ENCODE measurements at places on chromosomes 4 and X.
A peak's percentile ranks its signal among the peaks of the same experiment; 100 is the strongest.

DNA sequence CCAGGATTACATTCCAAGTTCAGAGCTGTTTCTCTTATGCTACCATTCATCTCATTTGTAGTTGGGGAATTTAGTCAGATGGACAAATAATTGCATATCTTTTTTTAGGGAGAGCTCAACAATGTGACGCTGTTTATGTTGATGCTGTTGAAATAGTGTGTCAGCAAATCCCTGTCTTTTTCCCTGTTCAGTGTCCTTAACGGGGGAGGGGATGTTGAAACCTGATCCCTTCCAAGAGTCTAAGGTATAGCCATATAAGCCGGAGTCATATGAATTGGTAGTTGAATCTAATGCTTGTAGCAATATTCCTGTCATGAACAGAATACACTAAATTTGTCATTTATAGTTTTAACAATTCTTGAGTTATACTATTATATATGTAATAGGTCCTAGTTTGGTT lies 293.5 kb upstream of the FAT1 start:
- no peak for DNase-seq

- no peak for DNase-seq
Measured at GRCh38 chrX:153957224-153957623, 12.8 kb upstream of the RENBP start.

GRCh38 chr4:148441624-148441985 lies 609 bp downstream of the NR3C2 start:
- DNase-seq, result no peak

DNA sequence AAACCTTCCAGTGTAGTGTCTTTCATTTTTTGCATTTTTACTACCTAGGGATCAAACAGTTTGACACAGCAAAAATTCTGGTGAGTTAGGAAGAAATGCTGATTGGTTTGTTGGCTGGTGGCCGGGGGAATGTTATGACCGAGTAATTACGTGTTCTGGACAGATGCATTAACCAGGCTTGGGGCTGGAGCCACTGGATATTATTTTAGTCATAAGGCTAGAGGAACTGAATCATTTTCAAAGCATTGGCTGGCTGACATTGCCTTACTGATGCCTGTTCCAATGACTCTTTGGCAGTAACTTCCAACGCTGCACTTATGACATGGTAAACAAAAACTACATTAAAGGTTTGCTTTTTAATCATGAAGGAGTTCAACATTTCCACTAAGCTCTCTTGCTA lies 84.6 kb downstream of the FBXO8 start:
- DNase-seq, result no peak

- DNase-seq, result peak; percentile 14
Measured at GRCh38 chr4:147737623-147738022, 5.7 kb downstream of the ARHGAP10 start.

GRCh38 chr4:139886798-139887197 lies 221.2 kb downstream of the MGST2 start:
- DNase-seq, result no peak

DNA sequence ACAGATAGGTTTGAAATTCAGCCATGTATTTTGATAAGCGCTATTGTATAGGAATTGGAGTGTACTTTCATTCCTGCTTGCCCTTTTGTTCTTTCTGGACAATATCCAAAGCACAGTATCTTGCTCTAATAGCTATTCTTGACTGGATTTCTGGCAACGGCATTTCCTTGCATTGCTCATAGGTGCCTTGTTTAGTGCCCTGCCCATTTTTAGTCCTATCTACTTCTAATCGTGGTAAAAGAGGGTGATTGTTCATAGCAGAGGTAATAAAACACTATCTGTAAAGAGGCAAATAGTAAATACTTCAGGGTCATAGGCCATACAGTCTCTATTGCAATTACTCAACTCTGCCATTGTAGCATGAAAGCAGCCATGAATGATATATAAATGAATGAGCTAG lies 155.9 kb downstream of the IL1RAPL2 start:
- no peak for DNase-seq

DNA sequence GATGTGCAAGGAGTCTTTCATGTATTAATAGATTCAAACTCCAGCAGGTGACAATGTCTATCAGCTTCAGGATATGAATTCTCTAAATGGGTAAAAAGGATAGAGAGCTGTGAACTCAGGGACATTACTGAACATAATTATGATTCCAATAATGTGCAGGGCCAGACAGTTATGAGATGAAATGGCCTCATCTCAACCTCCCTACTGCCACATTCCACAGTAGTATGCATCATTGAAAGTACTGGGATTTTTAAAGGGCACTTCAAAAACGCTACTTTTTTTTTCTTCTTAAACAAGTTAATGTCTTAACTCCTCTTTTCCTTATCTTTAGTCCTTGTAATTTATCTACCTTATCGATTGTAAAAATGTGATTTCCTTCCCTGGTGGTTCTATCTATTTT lies 202.0 kb downstream of the APBB2 start:
- DNase-seq, result no peak

Data from COR-L47 (cell line).